ENCODE measurements at places on chromosomes 16 and 17.

DNA sequence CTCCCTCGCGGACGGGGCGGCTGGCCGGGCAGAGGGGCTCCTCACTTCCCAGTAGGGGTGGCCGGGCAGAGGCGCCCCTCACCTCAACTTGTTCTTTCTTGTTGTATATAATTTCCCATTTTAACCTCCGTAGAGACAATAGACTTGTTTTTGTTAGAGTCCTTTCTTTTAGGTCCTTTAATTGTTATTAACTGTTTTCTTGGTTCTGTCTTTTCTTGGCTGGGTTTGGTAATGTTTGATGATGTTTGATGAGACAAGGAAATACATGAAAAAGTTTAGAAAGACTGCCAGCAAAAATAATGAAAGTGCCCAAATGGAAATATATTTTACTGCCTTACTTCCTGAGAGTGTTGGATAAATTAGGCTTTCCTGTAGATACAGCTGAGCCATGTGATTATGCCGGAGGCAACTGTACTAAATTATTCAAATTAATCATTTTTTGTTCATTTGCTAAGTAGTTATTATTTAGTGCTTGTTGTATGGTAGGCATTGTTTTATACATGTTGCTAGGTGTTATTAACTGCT, 30.9 kb downstream of the PRPSAP2 start:
- no peak for DNase-seq

- no peak for DNase-seq
Observed at GRCh38 chr16:47196457-47196856, 52.7 kb upstream of the NETO2 start.

DNA sequence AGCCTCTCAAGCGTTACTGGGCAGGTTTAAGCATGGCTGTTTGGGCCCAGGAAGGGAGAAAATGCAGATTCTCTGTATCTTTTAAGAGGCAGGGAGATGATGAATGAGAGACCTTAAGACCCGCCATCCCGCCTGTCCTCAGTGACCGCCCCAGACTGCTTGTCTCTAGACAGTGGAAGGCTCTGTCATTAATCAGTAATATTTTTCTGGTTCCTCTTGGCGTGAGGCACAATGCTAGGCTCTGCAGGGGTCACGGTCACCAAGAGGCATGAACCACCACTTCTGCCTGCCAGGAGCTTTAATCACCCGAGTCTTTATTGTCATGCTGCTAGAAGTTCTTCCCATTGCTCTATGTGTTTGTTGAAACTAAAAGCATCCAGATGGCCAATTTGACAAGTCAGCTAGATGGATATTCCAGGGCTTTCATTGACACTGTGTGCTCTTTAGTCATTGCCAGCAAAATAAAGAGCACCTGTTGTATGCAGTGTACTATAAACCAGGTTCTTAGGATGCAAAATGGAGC, 3.2 kb downstream of the SLC6A2 start:
- DNase-seq = no peak

- DNase-seq = no peak
Observed at GRCh38 chr17:66943484-66943883, 21.0 kb upstream of the CACNG4 start.

GRCh38 chr16:12120217-12120981, 143.9 kb downstream of the SNX29 start:
- DNase-seq = peak; percentile 23

DNA sequence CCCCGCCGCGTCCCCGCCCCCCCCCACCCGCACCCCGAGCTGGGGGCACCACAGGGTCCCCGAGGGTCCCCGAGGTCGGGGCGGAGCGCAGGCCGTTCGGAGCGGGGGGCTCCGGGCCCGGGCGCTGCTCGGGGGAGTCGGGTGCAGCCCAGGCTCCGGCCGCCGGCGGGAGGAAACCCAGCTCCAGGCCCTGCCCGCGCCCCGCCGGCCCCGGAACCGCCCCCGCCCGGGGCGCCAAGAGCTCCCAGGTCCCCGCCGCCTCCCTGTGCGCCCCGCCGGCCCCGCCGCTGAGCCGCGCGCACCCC, 33.2 kb upstream of the RPH3AL start:
- no peak for DNase-seq

DNA sequence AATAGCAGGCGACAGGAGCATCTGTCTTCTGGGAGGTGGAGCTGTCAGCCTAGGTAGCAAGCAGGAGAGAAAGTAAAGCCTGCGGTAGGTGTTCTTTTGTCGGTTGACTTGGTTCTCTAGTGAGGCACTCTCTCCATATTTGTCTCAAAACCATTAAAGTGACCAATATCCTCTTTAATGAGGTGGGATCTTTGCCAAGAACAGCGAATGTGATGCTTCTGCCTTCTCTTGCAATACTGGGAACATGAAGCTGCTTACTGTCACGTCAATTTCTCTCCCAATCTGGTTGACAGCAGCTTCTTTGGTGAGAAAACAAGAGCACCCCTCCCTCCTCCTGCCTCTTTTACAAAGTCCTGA, 176.7 kb downstream of the ABCC12 start:
- no peak for DNase-seq

DNA sequence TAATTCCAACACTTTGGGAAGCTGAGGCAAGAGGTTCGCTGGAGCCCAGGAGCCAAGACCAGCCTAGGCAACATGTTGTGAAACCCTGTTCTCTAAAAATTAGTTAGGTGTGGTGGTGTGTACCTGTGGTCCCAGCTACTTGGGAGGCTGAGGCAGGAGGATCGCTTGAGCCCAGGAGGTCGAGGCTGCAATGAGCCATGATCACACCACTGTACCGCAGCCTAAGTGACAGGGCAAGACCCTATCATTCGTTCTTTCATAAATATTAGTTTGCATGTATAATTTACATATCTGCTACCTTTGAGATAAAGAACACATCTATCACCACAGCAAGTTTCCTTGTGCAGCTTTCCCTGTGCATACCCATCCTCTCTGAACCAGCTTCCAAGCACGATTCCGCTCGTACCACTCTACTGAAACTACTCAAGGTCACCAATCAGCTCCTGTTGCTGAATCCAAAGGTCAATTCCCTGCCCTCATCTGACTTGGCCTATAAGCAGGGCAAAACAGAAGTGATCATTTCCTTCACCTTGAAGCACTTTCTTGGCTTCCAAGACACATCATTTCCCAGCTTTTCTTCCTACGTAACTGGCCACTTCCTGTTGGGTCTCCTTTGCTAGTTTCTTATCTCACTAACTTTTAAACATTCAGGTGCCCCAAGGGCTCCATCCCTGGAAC, 49.1 kb downstream of the GRB2 start:
- no peak for DNase-seq

DNA sequence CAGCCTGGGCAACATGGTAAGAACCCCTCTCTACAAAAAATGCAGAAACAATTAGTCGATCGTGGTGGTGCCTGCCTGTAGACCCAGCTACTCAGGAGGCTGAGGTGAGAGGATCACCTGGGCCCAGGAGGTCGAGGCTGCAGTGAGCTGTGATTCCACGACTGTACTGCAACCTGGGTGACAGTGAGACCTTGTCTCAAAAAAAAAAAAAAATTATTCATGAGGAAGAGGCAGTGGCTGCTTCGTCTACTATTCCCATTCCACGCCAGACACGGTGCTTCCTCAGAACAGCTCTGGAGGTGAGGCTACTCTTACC, 52.2 kb upstream of the GSE1 start:
- DNase-seq = no peak
